ENCODE measurements at places on chromosomes 3 and 15.
A peak's percentile ranks its signal among the peaks of the same experiment; 100 is the strongest.

- DNase-seq = no peak
These were observed 675 bp downstream of the RBM15B start for GRCh38 chr3:51391566-51392354.

- DNase-seq = no peak
These were observed 26.9 kb upstream of the THRB start for GRCh38 chr3:24521420-24522145.

DNA sequence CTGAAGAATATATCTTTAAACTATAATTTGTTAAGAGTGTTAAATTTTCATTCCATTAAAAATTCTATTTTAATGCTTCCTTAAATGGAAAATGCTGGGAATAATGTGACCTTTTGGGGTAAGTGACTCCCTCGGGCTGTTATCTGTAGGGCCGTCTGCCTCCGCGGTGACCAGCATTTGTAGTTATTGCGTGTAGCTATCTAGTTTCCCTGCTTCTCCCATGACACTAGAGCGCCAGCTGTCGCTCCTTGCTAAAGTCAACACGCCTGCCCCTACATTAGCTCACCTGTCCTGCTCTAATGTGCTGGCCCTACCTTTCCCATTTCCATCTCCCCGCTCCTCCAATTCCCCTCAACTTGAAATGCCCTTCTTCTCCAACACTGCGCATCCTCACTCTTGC lies 12.4 kb upstream of the CHRM5 start:
- DNase-seq = peak; percentile 84

GRCh38 chr3:84946240-84946639 lies 12.5 kb upstream of the CADM2 start:
- DNase-seq = no peak

- no peak for DNase-seq
These were observed 207.5 kb upstream of the NR2F2 start for GRCh38 chr15:96123028-96123400.

GRCh38 chr3:119810018-119810435 lies 28.1 kb downstream of the NR1I2 start:
- no peak for DNase-seq

DNA sequence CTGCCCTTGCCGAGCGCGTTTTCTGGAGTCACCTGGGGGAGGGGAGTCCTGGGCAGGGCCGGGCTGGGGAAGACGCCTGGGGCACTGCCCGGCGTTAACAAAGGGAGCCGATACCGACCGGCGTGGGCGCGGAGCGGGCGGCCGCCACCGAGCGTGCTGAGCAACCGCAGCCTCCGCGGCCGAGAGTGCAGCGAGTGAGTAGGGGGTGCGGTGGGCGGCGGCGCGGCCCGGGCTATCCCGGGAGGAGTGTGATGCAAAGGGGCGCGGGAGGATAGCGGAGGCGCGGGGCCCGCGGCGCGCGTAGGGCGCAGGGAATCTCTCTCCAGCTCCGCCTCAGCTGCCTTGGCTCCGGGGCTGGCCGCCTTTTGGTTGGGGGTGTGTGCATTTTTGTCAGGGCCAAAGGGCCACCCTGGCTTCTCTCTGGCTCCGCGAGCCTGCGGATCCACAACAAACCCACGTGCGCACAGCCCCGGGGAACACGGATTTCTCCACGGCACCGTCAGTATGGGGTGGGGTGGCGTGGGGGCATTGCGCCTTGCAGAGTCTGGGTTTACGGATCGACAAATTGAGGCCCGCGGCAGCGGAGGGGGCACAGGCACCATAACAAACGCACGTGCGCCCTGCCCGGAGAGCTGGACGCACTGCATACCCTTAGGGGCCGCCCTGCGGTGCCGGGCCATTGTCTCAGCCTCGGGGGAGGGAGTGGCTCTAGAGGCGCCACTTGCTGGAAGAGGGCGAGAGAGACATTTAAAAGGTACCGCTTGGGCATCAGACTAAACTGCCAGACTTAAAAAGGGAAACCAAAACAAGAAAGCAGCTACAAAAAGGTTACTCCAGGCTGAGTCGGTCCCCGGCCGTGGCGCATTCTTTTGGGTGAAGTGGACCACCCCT lies 560 bp downstream of the ST6GAL1 start:
- DNase-seq = no peak

DNA sequence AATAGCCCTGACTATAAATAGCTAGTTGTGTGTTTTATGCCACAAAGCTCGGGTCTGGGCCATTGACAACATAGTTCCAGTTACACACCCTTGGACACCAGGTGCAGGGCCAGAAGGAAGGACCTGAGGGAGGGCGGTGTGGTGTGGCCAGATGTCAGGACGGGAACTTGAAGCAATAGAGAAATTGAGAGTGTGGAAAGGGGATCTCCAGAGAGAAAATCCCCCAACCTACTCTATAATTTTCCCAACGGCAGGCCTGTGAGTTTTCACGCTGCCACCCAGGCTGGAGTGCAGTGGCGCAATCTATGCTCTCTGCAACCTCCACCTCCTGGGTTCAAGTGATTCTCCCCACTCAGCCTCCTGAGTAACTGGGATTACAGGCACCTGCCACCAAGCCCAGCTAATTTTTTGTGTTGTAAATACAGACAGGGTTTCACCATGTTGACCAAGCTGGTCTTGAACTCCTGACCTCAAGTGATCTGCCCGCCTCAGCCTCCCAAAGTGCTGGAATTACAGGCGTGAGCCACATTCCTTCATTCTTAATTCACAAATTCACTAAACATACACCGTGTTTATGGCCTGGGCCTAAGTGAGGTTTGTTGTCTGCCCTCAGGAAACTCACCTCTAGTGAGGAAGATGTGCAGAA lies 70.8 kb upstream of the KLF13 start:
- DNase-seq = no peak

DNA sequence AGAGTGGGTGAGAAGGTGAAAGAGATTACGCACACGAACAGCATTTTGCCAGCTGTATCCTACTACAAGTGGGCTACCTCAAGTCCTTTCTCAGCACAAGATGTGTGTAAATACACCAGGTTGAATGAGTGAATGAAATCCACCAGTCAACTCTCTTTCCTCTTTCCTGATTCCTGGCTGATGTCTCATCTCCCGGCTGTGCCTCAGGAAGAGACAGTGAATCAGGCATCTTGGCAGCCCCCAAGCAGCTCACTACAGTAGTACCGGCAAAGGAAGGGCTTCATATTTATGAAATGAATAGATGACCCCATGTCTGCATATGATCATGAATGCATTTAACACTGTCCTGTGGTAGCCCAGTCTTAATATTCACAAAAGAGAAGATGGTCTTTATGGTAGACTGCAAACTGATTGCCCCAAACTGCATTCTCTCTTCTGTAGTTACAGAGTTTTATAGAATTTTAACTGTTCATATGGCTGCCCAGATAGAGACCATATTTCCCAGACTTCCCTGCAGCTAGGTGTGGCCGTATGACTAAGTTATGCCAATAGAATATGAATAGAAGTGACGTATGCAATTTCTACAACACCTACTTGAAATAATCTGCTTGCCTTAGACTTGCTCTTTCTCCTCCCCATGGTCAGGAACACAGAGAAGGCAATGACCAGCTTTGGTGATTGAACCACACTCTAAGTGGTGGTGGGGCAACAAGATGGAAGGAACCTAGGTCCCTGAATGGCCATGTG lies 22.7 kb downstream of the MGLL start:
- DNase-seq = no peak

DNA sequence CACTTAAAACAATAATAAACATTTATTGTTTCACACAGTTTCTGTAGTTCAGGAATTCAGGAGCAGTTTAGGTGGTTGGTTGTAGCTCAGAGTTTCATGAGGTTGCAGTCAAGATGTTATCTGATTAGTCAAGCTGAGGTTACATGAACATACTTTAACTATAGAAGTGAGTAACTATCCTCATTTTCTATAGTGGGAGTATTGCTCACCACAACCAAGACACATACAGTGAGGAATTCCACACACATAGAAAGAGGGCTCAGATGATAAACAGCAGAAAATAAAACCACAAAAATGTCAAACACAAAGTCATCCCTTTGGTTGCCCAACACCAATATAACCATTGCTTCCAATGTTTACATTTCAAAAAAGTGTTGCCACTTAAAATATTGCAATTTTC lies 13.6 kb downstream of the SCN11A start:
- no peak for DNase-seq

DNA sequence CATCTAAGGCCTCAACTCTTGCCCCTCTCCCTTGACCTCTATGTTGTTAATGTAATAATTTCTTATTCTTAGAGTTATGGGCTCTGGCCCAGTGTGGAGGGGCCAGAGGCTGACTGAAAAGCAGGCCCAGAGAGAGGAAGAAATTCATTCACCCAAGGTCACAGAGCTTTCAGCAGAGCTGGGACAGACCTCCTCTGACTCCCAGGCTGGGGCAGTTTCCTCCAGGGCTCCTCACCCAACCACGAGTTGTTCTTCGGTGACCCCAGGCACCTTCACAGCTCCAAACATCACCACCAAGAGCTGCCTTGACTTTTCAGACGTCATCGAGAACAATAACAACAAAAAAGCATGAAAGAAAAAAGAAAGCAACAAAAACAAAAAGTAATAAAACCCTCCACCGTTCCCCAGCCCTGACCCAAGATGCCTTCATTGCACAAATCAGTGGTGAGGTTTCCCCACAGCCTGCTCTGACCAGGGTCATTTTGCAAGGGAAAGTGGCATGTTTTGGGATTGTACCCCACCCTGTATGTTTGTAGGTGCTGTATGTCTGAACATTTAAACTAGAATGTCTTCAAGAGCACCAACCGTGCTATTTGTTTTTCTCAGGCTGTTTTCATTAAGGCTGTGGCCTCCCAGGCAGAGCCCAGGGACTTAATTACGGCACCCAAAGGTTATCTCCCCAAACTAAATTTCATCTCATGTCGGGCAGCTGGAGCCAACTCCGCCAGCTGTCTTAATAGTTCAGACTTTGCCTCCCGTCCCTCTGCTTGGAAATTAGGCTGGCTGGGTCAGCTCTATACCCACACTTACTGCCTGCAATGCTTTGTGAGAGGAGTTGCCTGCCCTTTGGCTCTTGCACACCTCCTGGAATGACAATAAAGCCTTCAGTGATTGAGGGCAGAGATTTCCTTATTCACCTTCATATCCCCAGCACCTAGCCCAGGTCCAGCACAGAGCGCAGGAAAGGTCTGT lies 173.8 kb downstream of the RPLP1 start:
- no peak for DNase-seq

DNA sequence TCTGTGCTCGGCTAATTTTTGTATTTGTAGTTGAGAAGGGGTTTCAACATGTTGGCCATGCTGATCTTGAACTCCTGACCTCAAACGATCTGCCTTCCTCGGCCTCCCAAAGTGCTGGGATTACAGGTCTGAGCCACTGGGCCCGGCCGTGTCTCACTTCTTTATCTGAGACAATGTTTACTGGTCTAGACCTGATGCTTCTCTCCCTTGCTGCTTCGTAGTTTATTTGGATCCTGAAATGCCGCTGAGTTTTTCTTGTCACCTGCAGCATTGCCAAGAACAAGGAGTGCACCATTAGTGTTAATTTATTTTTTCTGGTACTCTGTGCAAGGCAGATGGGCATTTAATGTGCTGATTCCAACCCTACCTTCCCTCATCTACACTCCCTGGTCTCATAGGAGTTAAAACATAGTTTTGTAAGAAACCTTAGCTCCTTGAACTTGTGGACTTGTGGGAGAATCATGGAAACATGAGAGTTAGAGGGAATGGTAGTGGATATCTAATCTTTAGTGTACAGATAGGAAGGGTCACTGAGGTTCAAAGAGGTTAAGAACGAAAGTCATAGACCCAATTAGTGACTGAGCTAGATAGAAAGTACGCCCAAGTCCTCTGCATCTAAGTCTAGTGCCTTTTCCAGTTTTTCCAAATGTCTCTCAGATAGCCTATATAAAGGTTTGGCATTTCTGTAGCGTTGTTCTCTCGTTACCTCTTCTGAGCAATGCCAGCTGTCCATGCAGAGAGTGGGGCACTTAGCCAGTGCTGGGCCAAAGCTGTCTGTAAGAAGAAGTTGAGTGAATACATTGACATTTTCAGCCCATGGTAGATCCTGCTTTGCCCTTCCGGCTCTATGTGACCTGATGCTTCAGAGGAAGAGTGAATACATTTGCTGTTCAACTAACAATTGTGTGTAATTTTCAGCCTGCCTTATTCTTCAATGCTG lies 244.1 kb downstream of the LPP start:
- DNase-seq = no peak

GRCh38 chr15:94019062-94019461 lies 212.3 kb upstream of the MCTP2 start:
- DNase-seq = no peak

GRCh38 chr15:59456114-59456513 lies 18.1 kb downstream of the FAM81A start:
- DNase-seq = no peak

DNA sequence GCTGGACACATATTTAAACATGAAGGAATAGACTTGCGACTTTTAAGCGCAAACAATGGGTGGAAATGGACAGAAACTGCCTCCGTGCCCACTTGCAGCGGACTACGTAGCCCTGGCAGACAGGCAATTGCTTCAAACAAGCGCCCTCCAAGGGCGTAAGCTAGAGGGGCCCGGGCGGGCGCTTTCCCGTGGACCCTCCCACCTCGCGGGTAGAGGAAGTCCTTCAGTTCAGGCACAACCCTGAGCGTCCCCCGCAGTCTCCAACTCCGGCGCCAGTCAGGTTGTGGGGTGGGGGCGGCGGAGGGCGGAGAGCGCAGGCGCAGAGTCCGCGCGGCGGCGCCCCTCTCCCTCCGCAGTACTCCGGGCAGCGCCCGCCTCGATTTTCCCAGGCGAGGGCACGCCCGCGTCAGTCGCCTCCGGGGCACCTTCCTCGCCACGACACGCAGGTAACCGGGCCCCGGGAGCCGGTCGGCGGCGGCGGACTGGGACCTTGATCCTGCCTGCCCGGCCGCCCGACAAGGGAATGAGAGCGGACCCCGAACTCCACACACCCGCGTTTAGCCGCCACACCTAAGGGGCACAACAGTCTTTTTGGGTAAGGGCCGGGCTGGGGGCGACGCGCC lies at the start of gene SLC35G2:
Gene SLC35G2 (plus strand): TSS at position 358 of the 623 bp plus-strand sequence. CDS start 35,335 bp downstream, outside the sequence.
- peak; percentile 64 for DNase-seq

DNA sequence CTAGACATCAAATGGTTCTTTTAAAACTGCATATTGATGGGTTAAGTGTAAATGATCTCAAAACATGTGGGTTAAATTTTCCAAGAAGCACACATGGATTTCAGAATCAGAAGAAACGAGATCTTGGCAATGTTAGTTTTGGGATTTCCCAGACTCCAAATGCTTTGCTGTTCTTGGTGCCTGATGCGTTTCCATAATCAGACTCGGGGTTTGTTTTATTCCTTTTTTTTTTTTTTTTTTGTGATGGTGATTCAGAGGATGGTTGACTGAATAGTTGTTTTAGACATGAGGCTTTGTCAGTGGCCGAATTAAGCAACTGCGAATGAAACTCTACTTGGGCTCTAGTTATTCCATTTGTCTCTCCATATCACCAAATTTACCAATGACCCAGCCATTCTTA lies 52.2 kb upstream of the FAM98B start:
- no peak for DNase-seq

GRCh38 chr3:193559100-193559499 lies 4.4 kb upstream of the ATP13A4 start:
- no peak for DNase-seq

GRCh38 chr3:39573392-39573791 lies 105.9 kb downstream of the MOBP start:
- DNase-seq = no peak
